Foreskin melanocyte (primary cell): ENCODE measurements at places on chromosomes 5 and 9.

- no peak for DNase-seq
These were observed 20.2 kb downstream of the OTULIN start for GRCh38 chr5:14684757-14685156.

GRCh38 chr5:100854591-100854990 lies 48.5 kb downstream of the ST8SIA4 start:
- DNase-seq, result no peak

DNA sequence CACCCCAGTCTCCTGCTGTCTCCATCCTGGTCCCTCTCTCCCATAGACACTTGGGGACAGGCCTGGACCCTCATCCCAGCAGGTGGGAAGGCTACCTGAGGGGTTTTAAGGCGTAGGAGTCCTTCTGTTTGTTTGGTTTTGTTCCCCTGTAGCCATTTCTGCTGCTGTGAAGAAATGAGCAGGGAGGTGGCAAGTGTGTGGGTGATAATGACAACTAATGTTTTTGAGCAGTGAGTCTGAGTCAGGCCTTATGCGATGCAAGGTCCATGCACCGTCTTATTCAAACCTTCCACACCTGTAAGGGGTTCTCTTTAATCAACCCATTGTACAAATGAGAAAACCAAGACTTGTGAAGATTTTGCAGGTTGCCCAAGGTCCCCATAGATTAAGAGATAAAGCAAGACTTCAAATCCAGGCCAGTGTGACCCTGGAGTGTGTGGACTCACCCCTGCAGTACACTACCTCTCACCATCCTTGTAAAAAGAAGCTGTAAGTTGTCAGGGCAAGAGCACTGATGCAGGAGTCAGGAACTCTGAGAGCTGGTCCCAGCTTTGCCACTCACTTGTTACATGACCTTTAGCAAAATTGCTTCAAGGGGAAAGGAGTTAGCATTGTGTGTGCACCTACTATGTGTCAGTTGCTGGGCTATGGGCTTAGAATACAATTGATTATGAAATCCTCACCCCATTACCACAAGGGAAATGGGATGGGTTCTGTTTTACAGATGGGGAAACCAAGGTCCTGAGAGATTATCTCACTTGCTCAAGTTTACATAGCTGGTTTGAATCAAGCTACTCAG lies 7.6 kb downstream of the PCDH12 start:
- no peak for DNase-seq

GRCh38 chr5:107558823-107559375 lies 111.8 kb downstream of the EFNA5 start:
- no peak for DNase-seq

DNA sequence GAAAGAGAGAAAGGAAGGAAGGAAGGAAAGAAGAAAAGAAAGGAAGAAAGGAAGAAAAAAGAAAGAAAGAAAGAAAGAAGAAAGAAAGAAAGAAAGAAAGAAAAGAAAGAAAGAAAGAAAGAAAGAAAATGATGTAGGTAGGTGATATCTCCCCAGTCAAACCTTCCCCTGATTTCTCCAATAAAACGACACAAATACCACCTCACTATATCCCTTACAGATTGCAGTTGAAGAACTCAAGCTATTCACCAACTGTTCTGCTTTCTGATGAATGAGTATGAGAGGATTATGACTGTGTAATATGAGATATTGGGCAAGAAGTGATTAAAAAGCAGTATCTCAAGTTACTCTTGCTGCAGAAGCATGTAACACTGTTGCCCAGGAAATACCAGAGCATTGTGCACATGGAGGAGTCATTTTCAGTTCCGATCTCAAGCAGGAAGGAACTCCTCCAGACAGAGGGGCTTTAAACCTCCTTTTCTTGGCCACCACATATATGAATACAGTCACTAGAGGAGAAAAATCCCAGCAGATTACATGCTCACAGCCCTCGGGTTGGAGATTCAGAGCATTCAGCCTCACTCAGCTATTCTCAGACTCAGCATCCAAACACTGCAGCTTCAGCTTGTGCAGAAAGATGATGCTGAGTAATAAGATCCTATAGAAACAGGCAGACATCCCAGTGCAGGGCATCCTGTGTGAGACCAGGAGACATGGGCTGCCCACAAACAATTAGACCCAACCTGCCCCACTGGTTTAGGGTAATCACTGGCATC lies 61.4 kb downstream of the UGCG start:
- DNase-seq, result peak; percentile 54

DNA sequence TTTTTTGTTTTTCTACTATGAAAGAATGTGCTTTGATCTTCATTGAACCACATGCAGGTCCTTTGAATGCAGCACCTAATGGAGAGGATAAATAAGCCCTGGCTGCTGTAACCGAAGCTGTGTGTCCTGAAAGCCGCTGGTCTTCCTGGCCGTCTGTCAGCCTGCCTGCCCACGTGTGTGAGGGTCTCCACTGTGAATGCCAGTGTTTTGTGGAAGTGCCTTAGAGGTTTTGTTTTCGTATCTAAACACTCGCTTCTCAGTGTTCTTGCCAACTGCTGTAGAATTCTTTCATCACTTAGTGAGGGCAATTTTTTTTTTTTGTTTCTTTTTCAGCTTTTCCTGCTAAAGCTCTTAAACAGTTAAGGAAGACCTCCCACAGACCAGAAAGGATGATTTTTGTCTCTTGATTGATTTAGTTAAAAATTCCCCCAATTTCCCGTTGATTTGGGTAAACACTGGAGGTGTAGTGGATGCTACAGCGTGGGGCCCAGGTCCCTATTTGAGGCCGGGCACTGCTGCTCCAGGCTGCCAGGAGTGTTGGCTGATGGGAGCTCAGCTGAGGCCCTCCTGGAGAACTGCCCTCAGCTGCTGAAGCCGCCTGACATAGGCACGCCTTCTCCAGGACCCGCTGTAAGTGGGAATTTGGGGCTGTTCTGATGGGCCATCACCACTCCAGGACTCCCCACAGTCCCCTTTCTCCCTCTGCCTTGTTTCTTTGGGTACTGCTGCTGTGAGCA lies 29.2 kb upstream of the PTCH1 start:
- DNase-seq, result no peak

GRCh38 chr9:30574355-30575151 lies 1809.9 kb upstream of the ACO1 start:
- no peak for DNase-seq

GRCh38 chr5:163366757-163367156 lies 70.6 kb upstream of the CCNG1 start:
- no peak for DNase-seq

DNA sequence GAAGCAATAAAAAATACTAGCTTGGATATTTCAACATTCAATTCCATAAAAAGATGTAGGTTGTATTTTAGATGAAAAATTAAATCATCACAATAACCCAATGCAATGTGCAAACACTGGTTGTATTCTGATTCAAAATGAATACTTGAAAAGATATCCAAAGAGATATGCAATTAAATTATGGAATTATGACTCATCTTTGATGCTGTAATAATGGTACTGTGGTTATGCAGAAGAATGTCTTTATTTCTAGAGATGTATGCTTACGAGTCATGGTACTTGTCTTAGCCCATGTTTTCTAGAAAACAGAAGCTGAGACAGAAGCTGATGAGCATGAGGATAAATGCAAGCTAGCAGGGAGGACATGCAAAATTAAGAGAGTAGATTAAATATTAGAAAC lies 1941.4 kb upstream of the NUDT12 start:
- DNase-seq, result peak; percentile 3

DNA sequence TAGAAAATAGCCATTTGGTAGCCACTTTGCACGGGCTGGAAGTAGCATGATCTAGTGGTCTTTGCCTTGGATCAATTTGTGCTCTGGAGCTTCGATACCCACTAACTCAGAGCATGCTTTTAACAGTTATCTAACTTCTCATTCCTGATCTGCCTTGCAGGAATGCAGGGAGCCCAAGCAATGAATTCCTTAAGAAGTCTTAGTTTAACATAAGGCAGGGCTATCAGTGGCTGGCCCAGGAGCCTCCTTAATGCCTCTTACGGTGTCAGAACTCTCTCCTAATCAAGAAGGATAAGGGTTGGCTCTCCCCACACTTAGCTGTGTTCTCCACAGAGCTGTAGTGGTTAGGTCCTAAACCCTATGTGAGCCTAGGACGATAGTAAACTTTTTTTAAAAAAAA lies 95.8 kb upstream of the TBCA start:
- DNase-seq, result no peak

DNA sequence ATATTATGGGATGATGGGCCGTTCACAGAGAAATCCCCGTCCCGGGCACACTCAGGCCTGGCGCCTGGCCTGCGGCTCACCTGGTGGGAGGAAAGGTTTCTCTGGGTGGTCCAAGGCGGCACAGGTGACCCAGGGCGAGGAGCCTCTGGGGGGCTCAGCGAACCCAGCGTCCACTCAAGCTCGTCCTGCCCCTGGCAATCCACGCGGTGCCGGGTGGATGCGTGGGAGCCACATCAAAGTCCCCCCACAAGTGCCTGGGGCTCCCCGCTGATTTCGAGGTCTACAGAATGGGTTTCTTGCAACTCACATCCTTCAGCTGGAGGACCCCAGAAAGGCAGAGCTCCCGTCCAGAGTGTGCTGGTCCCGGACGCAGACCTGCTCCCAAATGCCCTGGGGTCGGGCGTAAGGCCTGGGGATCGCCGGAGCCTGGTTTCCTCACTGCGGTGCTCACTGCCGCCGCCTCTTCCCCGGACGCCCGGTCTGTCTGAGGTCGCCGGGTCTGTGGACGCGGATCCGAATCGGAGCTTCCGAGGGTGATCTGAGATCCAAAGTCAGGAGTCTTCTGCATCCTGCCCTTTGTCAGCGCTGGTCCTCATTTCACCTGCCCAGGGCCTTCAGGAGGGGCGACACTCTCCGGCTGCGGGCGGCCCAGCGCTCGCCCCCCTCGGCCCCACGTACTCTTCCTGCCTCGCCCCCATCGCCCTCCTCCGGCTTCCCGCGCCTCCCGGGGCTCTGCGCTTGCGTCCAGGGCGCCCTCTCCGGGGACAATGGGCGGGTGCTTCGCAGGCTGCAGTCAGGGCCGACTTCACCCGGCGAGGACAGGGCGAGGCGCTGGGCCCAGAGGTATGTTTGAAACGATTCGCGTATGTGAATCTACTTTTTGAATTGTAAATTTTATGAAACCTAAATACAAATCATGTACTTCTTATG lies 20.0 kb upstream of the RUFY1 start:
- no peak for DNase-seq

DNA sequence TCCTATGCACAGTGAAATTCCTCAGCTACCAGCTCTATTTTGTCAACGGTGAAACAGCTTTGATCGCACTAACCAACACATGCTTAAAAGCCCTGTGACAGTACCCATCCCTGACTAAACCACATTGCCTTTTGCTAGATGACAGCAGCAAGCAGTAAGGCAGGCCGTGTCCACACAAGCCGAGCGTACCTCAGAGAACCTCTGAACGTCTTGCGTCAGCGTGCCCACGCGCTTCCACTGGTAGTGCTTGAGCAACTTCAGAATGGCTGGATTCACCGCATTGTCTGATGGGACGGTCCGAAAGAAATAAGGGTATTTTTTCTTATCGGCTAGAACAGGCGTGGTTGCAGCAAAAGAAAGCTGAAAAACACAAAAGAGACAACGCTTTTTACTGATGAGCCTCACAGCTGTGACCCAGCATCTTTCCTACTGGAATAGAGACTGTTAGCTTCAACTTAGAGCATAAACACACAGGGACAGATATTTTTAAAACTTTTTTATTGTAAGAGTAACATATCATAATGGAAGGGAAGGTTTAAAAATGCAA lies 167.0 kb downstream of the GABBR2 start:
- no peak for DNase-seq

DNA sequence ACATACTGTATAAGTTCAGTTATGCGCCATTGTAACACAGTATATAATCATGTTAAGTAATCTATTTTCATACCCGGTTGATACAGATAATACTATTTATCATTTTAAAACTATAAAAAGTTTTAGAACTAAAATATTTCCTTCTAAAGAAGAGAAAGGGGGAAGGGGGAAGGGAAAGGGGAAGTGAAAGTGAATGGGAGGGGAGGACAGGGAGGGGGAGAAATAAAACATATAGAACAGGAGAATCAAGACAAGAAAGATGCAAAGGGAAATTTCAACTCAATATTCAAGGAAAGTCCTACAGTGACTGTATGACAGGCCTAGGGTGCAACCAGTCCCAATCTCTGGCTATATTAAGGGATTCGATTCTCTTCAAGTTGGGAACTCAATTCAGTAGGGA lies 1278.8 kb downstream of the MAT2B start:
- DNase-seq, result no peak

DNA sequence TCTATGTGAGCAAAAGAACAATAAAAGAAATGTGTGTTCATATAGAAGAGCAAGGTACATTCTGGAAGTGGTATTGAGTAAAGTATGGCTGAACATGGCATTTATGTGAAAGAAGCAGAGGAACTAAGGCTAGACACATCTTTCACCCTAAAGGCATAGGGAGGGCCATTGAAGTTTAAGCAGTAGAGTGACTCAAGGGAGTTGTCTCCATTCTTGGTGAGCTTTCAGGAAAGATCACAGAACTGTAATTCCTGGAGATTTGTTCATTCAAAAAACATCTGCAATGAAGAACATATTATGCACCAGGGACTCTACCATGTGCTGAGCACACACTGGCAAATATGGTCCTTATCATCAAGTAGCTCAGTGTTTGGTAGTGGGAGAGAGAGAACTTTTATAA lies 24.8 kb upstream of the HTR1A start:
- DNase-seq, result no peak

DNA sequence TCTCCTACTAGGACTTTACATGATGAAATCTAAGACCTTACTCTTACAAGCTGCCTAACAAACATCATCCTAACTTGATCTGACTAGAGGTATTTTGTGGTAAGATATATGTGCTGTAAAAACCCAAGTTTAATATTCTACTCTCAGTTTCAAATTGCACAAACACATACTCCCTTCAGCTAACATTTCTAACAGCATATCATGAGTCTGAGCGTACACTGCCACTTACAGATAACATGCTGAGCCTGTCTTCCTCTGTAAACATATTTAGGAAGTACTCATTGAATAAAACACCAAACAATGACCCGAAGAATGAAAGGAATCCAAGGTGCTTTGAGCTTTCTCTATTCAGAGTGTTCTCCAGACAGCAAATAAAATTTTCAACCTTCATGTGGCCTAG lies 7.9 kb upstream of the ESM1 start:
- no peak for DNase-seq

DNA sequence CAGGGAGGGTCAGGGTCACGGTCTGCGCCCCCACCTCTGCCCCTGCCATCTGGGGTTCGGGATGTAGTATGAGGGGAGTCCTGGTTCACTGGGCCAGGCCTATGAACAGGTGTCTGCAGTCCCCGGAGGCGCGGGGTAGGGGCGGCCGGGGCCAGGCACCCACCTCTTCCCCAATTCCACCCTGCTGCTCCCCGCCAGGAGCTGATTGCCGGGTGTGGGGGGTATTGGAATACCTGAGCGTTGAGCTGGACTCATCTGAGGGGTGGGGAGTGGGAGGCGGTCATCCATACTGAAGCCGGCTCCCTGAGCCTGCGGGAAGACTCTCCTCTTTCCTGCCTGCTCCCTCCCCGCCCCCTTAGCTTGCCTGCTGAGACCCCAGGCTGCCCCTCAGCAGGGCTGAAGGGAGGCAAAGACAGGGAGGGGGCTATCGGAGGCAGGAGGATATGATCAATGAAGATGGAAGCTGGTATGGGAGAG lies 679 bp downstream of the SLC6A7 start:
- no peak for DNase-seq

GRCh38 chr9:108197899-108198298 lies 657.9 kb downstream of the ACTL7B start:
- DNase-seq, result no peak
